ENCODE measurements at places on chromosomes 2 and 18.

GRCh38 chr2:9799729-9800632 lies 43.3 kb upstream of the TAF1B start:
- no peak for DNase-seq

DNA sequence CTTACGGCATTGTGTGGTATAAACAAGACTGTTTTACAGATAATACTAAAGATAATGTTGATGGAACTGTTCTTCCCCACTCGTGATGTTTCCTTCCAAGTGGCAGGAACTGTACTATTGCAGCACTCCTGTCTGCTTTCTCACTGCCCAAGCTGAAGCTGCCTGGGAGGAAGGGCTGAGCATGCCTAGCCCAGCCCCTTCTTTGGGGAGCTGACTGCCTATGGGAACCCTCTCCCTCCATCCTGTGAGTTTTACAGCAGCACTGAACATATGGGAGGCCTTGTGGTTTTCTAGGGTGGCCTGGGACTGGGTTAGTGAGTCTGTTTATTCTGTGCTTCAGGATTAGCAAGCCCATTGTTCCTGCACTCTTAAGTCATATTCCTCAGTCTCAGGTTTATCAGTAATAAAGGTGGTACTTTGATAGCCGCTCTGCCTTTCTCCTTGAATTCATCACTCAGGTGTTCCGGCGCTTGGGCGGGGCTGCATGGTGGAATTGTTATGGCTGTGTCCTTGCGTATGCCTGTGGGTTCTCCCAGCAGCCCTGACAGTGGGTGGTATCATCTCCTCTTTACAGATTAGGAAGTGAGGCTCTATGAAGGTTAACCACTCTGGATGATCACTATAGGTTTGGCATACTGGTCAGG lies 379.7 kb downstream of the PTPRM start:
- DNase-seq: no peak

GRCh38 chr2:72822794-72823193 lies 3.0 kb downstream of the EXOC6B start:
- DNase-seq: no peak

- no peak for DNase-seq
Observed at GRCh38 chr2:164103271-164103670, 367.5 kb upstream of the FIGN start.

- no peak for DNase-seq
Observed at GRCh38 chr2:32594573-32594972, 33.3 kb upstream of the TTC27 start.

DNA sequence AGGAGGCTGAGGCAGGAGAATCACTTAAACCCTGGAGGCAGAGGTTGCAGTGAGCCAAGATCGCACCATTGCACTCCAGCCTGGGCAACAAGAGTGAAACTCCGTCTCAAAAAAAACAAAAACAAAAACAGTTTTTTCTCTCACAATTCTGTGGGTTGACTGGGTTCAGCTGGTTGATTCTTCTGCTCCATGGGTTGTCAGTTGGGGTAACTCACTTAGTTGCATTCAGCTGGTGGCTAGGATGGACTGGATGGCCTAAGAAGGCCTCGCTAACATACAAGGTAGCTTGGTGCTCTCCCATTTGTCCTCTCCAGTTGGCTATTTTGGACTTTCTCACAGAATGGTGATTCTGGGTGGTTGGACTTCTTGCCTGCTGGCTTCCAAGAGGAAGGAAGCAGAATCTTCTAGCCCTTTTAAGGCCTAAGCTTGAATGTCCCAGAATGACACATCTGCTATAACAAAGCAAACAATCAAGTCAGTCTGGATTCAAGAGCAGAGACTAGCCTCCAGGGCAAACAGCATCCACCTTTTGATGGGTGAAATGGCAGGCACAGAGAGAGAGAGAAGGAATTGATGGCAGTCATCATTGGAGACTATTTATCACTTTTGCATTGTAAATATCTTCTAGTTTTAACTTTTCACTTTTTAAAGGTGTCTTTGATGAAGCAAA lies 17.9 kb downstream of the LAMA3 start:
- DNase-seq: no peak

DNA sequence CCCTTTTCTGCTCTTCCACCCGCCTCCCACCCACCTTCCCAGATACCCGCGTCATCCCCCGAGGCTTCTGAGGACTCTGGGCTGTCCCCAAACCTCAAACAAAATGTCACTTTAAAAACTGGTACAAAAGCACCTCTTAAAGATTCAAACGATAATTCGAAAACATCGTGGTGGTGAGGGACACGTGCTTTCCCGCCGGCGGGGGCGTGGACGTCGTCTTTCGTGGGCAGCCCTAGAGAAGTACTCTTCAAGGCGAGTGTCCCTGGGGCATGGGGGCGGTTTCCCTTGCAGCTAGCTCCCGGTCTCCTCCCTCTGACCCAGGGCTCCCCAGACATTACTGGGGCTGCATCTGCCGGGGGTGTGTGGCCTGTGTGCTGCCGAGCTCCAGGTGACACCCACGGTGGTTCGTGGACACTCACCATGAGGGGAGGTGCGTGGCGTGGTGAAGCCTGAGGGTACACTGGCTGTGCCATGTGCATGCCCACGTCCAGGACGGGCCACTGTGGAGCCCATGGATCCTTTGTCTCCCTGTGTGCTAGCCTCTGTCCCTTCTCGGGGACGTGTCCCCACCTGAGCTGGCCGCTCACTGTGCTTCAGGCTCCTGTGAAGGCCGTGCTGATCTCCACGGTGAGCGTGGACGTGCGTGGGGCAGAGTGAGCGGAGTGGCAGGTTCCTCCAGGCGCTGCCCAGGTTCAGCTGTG lies 117.8 kb downstream of the NFATC1 start:
- DNase-seq: no peak

DNA sequence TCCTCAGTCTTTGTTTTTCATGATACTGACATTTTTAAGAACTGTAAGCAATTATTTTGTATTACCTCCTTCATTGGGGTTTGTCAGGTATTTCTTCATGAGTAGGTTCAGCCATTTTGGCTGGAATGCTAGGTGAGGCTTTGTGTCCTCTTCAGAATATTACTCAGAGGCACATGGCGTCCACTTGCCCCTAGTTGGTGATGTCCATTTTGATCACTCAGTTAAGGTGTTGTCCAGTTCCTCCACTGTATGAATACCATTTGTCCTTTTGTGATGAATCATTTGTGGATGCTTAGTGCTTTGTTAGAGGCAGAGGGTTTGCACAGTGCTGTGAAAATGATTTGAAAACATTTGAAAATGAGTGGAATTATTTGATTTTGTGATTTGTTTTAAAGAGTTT lies 4.7 kb downstream of the IL1RL2 start:
- no peak for DNase-seq

DNA sequence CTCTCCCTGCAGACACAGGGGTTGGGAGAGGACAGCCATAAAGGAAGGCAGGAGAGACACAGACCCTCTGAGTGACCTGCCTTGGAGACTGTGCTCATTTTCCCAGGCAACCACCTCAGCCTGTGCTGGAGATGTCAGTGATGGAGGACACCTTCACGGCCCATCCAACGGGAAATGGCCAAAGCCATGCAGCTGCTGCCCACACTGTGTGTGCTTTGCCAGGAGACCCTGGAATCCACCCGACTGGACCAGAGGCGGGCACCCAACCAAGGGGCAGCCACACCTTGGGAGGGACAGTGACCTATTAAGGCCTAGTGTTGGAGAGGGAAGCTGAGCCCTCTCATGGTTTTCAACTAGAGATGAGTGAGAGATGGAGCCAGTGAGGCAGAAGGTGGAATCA lies 192.5 kb downstream of the SMAD2 start:
- no peak for DNase-seq

Data from esophagus squamous epithelium (tissue), 5 donors.